ENCODE measurements at places on chromosomes 6 and 20. TPM values are rescaled to one million over a fixed set of nuclear protein-coding genes. Genes with fewer than 3 reads are reported as not detected.

The DEFB110 gene
- total RNA-seq: not detected

The BTN3A1 gene
- total RNA-seq: 2.9 TPM

The CPXM1 gene
- not detected for total RNA-seq

The HAO1 gene
- total RNA-seq: not detected

The NRN1 gene
- 0.74 TPM for total RNA-seq

The CHRNA4 gene
- 0.38 TPM for total RNA-seq

The JPH2 gene
- 6.5 TPM for total RNA-seq

Data from A549 treated with AZD2906 at 1 μM for 4 hours (cell line).